T1000 (cell line): ENCODE measurements at places on chromosomes 1 and 21.

DNA sequence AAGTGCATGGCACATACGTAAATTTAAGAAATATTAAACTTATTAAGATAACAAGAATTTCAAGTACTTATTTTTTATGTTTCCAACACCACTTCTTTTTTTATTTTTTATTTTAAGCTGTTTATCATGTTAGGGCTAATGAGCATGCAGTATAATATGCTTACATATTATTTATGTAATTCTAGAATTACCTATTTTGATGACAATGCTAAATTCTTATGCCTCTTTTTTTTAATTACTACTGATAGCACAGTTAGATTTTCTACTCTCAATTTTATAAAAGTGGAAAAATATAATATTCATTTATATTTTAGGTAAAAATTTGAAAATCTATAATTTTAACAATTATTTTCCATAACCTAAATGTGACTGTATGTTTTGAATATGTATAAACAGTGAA lies 713.0 kb downstream of the MRPL39 start:
- no peak for DNase-seq

DNA sequence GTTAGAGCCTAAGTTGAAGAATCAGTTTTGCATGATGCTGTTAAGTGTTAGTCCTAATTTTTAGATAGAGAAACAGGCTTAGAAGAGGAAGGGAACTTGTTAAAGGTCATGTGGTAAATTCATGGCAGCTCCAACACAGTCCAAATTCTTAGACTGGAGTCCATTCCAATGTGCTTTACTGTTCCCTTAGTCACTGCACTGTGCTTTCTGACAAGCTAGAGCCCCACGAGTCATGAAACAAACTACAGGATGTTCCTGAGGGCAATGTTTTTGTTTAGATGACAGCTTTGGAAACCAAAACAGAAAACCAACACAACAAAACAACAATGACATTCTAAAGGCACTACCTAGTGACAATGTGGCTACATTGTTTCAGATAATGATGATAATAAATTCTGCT lies 23.1 kb upstream of the RGS4 start:
- DNase-seq = no peak

GRCh38 chr1:227828786-227829185 lies 13.3 kb downstream of the PRSS38 start:
- DNase-seq = no peak

- no peak for DNase-seq
Observed at GRCh38 chr1:52532731-52533327, 20.1 kb downstream of the TUT4 start.

DNA sequence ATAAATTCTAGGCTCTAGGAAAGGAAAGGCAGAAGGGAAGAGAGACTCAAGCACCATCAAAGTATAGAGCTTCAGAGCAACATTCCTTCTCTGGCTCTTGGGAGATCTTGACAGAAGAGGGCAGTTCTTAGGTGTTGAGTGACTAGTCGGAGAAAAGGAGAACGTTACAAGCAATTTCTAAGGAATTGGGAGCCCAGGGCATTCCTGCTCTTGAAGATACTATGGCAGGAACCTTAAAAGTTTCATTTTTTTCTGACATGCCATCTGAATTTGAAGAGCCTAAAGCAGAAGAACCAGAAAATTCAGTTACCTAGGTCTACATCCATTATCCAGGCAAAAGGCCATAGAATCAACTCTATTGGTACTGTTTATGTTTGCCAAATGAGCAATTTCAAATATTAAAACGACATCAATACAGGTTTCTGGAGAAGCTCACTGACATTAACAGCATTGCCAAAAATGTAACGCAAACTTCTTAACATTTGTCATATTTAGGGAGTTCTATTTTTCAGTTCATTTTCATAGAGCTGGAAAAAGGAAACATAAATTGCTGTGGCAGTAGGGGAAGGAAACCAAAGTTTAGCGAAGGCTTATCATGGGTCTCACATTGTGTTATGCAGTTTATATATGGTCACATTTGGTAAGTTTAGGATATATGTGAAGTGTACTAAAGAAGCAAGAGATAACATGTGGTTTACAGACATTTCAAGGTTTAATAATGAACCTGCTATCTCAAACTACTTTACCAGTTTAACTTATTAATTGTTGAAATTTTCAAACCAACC lies 210.1 kb upstream of the NRIP1 start:
- no peak for DNase-seq

GRCh38 chr1:55311057-55311641 lies 96.0 kb upstream of the USP24 start:
- no peak for DNase-seq

GRCh38 chr1:173422456-173422976 lies 54.6 kb upstream of the PRDX6 start:
- no peak for DNase-seq

GRCh38 chr21:38825921-38826320 lies 20.2 kb downstream of the ETS2 start:
- no peak for DNase-seq
